ENCODE measurements at places on chromosomes 7 and 10.

- no peak for DNase-seq
These were observed 6.0 kb downstream of the BRI3 start for GRCh38 chr7:98287486-98287959.

DNA sequence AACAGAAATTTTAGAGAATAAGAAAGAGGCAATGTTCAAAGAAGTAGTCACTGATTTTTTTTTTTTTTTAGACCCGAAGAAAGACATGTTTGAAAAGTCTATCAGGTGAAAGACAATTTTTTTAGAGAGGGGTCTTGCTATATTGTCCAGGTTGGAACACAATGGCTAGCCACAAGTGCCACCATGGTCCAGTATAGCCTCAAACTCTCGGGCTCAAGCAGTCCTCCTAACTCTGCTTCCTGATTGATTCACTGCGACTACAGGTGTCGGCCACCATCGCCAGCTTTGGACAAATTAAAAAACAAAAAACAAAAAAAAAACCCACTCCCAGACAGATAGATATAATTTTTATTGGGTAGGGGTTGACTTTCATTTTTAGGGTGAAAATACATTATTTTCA is 22.3 kb downstream of the FAM149B1 start:
- no peak for DNase-seq

DNA sequence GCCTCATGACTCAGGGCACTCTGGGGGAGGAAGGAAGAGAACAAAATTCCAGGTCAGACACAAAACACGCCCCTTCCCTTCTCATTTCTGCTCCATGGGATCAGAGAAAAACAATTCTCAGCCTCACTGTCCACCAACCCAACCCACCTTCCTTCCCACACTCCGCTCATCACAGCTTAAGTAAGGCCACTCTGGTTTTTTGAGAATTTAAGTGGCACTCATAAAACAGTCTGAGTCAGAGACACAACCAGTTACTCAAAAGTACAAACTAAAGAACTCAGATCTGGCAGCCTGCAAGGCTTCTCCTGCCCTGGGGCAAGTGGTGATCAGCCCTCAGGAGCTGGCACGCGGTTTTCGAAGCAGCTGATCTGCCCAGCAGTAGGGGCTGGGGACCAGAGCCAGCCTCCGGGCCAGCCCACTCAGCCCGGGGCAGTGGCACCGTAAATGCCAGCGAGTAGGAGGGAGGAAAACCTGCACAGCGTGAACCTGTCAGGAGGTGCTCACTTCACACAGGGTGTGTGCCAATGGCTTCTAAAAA is 39.1 kb upstream of the ABLIM1 start:
- DNase-seq, result no peak

GRCh38 chr7:158028290-158028941 is 559.2 kb downstream of the PTPRN2 start:
- no peak for DNase-seq

- DNase-seq, result no peak
These were observed 17.2 kb downstream of the SH2B2 start for GRCh38 chr7:102303669-102304422.

DNA sequence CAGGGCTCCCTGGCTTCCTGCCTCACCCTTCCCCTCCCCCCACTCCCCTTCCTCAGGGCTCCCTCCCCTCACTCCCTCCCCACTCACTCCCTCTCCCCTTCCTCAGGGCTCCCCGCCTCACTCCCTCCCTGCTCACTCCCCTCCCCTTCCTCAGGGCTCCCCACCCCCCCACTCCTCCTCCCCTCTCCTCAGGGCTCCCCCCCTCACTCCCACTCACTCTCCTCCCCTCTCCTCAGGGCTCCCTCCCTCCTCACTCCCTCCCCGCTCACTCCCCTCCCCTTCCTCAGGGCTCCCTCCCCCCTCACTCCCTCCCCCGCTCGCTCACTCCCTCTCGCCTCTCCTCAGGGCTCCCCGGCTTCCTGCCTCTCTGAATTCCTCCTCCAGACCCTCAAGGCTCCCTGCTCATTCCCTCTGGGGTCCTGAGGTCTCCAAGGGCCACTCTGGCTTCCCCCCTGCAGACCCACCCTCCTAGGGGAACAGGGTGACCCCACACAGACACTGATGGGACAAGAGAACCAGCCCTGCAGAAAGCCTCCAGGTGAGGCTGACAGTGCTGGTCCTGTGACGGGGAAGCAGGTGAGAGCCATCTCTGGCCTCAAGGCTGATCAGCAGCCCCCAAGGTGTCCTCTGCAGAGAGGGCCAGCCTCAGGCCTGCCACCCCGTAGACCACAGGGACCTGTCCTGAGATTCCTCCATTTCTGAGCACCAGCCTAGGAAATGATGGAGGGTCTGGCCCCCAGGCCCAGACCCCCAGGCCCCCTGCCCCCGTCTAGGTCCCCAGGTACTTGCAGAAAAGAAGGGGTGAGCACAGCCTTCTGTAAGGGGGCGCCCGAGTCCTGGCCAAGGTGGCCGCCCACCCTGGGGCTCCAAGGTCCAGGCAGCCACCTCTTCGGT is 47.2 kb downstream of the PWWP2B start:
- DNase-seq, result no peak

DNA sequence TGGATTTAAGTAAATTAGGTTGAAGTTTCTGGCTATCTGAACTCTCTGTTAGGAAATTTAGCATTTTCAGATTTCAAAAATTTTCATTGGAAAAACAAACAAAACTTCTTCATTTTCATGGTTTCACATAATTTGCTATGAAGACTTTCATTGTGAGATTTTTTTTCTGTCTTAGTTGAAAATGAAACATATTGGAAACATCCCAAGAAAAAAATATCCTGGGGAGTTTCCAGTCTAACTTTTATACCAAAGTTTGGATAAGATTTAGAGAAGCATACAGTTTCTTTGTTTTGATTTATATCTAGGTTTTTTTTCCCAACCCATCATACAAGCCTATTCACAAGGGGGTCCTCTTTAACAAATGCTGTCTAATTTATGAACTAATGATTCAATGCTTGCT is 300.5 kb upstream of the SEMA3A start:
- no peak for DNase-seq

- DNase-seq, result no peak
These were observed 2.7 kb downstream of the SND1 start for GRCh38 chr7:127654404-127655394.

- no peak for DNase-seq
These were observed 3.8 kb downstream of the MCM10 start for GRCh38 chr10:13165177-13165576.

DNA sequence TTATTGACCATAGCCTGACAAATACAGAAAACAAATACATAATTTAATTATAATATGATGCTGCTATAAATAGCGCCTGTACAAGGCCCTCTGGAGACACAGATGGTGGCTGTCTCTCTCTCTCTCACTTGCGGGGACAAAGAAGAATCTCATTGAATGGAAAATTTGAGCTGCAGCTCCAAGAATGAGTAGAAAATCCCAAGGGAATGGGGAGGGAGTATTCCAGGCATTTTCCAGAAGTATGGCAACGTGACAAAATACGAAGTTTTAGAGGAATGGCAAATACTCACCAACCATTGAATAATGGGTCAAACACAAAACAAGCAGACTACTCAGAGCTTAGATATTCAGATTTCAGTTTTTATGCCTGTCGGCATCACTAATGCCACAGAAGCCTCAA is 179.9 kb downstream of the NRP1 start:
- no peak for DNase-seq

GRCh38 chr7:24572393-24572996 is 757 bp upstream of the PALS2 start:
- peak; percentile 52 for DNase-seq

DNA sequence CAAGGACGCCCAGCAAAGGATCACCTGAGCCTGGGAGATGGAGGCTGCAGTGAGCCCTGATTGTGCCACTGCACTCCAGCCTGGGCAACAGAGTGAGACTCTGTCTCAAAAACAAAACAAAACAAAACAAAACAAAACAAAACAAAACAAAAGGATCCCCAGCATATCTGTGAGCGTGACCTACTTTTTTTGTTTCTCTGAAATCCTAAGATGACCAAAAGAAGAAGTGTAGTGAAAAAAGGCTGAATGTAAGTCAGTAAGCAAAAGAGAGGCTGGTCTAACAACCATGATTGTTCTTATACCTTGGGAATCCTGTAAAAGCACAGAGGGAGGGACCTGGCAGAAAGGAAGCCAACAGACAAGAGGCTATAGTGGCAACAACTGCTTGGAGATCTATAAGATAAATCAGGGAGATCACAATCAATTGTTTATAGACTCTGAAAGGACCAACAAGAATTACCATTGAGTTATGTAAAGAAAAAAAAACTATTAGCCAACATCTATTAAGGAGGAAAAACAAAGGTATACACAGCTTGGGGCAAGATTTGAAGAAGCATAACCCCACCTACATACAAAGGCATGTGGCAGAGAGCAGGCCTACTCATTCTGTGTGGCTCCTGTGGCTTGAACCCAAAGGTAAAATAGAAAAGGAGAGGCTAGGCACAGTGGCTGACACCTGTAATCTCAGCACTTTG is 255.2 kb upstream of the KLF14 start:
- DNase-seq, result no peak

DNA sequence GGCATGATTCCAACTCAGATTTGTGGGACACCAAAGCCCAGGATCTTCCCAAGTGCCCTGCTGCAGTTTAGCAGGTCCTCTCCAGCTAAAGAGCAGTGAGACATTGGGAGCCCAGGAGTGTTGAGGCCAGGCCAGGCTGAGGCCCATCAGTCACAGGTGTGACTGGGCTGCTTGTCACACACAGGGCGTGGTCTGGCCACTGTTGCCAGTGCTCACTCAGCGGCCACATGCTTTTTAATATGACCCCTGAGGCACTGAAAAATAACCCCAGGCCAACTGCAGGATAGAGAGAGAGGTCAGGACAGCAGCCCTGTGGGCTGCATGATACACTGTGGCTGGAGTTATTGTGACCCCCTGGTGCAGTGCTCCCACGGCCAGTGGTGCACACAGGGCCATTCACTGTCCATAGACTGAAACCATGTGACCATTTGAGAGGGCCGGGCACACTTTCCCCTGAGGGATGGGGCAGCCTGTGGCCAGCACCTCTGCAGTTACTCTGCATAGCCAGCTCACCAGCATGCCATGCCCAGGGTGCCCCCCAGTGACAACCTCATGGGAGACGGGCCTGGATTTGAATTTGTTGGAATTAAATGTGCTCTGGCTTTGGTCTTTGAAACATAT is 4.2 kb downstream of the GDF2 start:
- DNase-seq, result no peak

DNA sequence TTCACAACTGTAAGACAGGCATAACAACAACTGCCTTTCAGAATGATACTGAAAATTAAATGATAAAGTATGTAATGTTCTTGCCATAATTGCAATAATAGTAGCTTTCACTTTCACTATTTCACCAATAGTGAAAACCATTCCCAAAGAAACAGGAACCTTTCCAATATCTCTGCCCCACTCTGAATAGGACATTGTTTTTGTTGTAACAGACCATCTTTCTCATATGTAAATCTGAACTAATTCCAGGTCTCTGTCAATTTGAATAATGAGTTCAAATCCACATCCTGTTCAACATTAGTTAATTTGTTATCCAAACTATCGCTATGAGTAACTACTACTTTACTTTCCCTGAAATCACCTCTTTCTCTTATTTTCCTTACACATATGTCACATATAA is 148.0 kb downstream of the LRRN3 start:
- DNase-seq, result no peak

DNA sequence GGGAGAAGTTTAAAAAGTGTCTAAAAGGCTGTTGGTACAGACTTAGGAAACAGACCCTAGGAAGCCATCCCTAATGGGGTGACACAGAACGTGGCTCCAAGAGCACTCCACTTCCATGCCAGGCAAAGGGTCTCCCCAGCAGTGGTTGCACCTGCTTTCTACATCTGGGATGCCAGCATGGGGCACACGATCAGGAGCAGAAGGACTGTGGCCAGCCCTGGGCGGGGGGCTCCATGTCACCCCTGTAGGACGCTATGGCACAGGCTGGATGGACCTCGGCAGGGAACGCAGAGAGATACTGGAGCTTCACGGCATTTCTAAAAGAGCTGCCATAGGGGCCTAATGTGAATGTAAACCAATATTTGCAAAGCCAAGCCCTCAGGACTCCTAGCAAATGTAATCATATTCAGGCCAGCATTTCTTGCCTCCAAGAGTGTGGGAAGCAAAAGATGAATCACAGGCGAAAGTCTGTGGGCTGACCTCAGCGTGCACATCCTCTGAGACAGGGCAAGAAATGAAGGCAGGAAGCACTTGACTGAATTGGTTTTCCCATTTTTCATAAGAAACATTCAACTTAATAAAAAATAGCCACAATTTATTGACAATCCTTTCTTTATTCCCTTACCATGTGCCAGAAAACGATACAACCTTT is 93.9 kb downstream of the ATXN7L1 start:
- DNase-seq, result no peak

DNA sequence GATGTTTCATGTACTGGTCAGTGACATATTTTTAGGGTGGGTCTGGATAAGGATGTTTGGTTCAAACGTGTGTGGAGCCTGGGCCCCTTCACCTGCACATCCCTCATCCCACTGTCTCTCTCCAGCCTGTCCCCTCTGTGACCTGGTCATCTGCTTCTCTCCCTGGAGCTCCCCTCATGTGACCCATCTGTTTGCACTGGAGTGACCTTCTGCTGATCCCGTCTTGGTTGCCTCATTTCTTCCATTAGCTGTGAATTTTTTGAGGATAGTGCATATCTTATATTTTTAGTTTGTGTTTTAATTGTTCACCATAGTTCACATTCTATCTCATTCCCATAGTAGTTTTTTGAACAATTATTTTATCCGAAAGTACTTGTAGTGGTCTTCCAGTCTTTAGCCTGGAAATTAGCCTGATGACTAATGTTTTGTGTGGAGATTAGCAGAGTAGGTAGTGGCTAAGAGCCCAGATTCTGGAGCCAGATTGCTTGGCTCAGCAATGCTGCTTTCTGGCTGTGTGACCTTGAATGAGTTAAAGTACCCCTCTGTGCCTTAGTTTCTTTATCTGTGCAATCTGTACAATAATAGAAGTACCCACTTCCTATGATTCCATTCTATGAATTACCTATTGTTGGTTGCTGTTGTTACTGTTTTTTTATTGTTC is 224.5 kb downstream of the LRMDA start:
- no peak for DNase-seq

DNA sequence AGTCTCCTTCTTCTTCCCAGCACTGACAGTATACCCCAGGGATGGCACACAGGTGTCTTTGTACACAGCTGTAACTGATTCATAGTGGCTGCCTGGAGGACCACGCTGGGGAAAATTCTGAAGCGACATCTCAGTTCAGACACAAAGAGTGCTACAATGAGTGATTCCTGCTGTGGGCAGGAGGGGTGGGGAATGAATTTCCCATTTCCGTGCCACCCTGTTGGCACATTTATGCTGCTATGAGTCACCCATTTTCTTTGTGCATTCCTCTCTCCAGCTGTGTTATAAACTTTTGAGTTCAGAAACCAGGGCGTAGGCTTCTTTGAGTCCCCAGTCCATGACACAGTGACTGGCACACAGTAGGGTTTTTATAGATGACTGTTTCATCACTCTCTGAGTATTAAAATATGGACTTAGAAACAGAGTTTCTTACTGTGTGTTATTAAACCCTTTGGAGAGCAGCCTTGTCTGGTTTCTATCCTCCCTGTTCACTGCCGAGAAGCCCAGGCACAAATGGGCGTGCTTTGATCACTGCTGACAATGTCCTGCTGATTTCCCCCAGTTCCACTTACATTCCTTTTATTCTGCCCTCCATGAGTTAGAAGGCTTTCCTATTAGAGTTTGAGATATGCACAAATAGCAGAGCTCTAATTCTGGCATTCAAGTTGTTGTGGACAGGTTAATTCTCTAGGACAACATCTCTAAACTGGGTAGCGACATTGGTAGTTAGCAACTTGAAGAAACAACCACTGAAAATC is 24.0 kb upstream of the NPS start:
- no peak for DNase-seq

Data from activated T-cell treated with anti-CD3 and anti-CD28 coated beads, Interleukin-2, amount 50 U/mL, for 1 hour (primary cell).